ENCODE measurements at places on chromosomes 11 and 22.

DNA sequence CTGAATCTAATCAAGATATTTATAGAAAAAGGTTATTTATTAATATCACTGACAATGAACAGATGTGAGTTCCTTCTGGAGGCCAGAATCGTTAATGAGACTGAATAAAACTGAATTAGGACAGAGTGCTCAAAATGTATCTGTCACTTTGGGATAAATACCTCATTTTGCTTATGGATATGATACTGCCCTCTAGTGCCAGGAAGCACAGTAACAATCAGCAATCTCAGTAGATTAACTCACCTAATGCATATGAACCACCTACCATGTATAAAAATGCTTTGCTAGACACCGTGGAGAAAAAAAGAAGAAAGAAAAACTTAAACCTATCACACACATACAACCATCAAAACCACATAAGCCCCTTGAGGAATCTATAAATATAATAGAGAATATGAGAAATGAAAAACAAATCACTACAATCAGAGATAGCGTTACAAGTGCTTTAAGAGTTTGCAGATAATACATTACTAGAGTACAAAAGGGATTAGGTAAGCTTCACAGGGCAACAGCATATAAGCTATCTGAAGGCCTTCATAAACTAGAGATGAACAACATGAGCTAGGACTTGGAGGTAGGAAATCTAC, 117.4 kb downstream of the SGSM3 start:
- DNase-seq = no peak

DNA sequence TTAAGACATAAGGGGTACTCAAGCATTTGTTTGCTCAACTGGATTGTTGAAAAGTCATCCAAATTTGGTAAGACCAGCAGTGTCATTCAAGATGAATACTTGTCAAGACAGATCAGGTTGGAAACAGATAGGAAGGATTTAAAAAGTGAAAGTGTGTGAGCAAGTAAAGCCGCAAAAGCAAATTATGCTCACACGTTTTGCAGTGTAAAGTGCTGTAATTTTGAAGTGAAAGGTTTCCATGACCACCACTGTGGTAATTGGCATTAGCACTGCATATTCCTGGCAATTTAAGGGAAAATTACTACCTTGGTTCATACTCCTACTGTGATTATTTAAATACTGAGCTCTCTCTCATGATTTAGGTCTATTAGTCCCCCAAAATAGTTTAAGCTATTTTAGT, 704.1 kb upstream of the CCDC179 start:
- DNase-seq = no peak

GRCh38 chr22:26830837-26831236, 173.4 kb downstream of the MIAT start:
- DNase-seq = no peak

- DNase-seq = no peak
These were observed 149.8 kb downstream of the CCDC34 start for GRCh38 chr11:27213232-27213660.

All from GF-D8 (cell line).